ENCODE measurements at places on chromosomes 2 and 18.
A peak's percentile ranks its signal among the peaks of the same experiment; 100 is the strongest.

GRCh38 chr2:44918095-44918775 is 23.3 kb upstream of the SIX3 start:
- DNase-seq: peak; percentile 33

DNA sequence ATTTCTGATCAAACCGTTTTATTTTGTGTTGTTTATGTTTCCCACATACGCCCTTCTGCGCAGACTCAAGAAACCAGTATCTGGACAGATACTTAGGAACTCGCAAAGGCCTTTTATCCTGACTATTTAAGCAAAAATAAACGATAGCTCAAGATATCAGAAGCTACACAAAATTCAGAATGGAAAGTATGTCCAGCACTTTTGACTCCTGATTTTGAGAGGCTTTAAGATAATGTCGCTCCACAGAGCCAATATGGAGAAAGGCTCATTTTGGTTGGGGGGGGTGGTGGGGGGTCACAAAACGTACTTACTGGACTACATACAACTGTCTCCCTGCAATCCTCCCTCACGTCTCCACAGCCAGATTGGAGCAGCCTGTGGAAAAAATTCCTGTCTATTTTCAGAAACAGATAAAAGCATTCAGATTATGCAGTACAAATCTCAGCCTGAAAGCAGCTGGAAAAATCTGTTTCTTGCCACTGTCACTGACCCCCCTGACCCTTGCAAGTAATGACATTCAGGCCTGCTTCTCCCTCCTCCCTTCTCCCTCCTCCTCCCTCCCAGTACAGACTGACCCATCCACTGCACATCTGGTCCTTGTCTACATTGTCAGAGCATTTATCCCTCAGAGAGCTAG is 34.9 kb upstream of the LCLAT1 start:
- DNase-seq: no peak

DNA sequence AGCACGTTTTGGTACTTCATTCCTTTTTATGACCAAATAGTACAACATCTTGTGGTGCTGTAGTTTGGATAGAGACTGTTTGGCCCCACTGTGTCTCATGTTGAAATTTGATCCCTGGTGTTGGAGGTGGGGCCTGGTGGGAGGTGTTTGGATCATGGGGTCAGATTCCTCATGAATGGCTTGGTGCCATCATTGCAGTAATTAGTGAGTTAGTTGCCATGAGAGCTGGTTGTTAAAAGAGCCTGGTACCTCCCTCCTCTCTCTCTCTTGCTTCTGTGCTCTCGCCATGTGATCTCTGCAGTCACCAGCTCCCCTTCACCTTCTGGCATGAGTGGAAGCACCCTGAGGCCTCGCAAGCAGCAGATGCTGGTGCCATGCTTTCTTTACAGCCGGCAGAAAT is 50.9 kb downstream of the NCAPH start:
- DNase-seq: no peak

GRCh38 chr2:106020032-106020431 is 174.1 kb downstream of the UXS1 start:
- no peak for DNase-seq

- no peak for DNase-seq
Observed at GRCh38 chr2:191220671-191221070, 24.5 kb upstream of the MYO1B start.

GRCh38 chr2:167939514-167940345 is 307.7 kb downstream of the STK39 start:
- no peak for DNase-seq

GRCh38 chr2:110674620-110675555 is 3.0 kb downstream of the BUB1 start:
- DNase-seq: peak; percentile 5

DNA sequence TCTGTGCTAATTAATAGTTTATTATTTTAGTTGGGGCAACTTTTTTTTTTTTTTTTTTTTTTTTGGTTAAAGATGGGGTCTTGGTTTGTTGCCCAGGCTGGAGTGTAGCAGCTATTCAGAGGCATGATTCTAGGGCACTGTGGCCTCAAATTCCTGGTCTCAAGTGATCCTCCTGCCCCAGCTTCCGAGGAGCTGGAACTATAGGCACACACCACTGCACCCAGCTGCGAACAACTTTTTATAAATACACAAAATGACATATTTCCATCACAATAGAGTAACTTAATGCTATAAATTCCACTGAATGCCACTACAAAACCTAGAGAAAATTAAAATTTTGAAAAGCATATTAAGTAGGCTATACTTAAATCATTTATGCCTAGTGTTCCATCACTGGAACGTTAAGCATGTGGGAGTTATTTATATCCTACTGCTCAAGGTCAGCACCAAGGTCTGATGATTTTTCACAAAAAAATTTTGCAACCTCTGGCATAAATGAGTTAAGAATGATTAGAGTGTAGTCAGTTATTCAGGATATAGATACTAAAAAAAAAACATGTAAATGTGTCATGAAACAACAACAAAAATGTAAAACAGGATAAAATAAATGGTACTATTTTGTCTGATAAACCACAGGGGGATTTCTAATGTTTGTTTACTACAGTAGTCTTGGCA is 46.8 kb downstream of the GFPT1 start:
- DNase-seq: no peak

DNA sequence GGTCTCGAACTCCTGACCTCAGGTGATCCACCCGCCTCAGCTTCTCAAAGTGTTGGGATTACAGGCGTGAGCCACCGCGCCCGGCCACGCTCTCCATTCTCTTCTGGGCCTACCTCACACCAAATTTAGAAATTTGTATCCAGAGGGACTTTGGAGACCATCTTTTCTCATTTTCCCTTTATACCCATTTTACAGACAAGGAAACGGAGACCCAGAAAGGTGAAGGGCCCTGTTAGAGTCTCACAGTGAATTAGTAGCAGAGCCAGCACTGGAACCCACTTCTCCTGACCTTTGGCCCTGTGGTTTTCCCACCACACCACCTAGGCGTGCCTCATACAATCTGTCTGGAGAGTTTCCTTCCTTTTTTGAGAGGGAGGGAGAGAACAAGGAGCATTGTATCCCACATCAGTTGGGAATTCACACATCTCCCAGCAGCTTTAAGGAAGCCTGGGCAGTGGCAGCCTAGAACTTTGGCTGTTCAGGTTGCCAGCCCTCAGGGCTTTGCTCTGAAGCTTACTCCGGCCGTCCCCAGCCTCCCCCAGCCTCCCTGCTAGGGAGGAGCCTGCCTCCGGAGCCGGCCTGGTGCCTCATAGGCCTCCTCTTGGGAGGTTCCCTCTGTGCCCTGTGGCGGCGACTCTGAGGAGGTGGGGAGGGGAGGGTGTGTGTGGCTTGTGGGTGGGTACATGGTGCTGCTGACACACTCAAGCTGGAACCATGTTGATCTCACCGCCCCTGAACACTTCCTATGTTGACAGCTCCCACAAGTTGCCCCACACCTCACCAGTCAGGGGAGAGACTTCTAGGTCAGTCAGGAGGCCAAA is 13.8 kb downstream of the FOSL2 start:
- no peak for DNase-seq

- no peak for DNase-seq
Observed at GRCh38 chr18:80041424-80041823, 7.2 kb downstream of the RBFA start.

DNA sequence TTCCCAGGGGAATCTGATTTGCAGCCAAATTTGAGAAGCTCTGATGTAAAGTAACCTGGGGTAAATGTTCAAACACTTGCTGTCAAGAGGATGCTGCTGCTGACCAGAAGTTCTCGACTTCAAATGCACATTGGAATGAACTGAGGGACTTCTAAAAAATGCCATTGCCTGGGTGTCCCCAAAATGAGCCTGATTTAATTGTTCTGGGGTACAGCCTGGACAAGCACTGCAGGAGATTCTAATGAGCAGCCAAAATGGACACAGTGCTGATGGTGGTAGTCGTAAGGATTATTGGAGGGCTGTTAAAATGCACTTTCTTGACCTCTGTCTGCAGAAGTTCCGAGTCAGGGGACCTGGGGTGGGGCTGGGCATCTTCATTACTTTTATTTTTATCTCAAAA is 49.5 kb downstream of the LIPG start:
- DNase-seq: no peak

GRCh38 chr2:168185583-168186274 is 61.7 kb downstream of the STK39 start:
- no peak for DNase-seq

- no peak for DNase-seq
Observed at GRCh38 chr2:40027968-40028367, 248.9 kb upstream of the THUMPD2 start.

DNA sequence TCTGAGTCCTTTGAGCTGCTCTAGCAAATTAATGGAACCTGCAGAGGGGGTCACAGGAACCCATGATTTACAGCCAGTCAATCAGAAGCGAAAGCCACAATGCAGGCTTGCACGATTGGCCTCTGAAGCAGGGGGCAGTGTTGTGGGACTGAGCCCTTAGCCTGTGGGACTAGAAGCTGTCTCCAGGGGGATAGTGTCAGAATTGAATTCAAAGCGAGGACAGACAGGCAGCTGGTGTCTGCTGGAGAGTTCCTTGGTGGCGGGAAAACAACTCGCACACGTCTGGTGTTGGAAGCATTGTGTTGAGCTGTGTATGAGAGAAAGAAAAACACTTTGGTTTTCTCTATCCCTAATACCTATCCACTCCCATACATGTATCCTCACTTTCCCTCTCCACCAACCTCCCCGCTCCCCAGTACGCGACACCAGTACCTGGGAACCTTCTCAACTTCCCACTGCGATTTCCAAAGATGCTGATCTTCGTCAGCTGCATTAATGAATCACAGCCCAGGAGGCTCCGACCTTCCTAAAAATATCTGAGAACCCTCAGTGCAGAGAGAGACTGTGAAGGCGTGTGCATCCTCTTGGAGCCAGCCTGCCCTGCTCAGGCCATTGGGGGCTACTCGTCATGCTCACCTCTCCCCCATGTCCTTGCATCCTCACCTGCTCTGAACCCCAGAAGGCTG is 88.2 kb downstream of the HS1BP3 start:
- DNase-seq: no peak

- DNase-seq: no peak
Observed at GRCh38 chr2:386406-387103, 98.7 kb upstream of the ALKAL2 start.

- DNase-seq: no peak
Observed at GRCh38 chr2:178152542-178152941, 40.3 kb downstream of the RBM45 start.

- DNase-seq: no peak
Observed at GRCh38 chr2:30701782-30702181, 105.5 kb downstream of the CAPN13 start.

GRCh38 chr18:79640064-79640672 is 39.4 kb upstream of the CTDP1 start:
- no peak for DNase-seq

DNA sequence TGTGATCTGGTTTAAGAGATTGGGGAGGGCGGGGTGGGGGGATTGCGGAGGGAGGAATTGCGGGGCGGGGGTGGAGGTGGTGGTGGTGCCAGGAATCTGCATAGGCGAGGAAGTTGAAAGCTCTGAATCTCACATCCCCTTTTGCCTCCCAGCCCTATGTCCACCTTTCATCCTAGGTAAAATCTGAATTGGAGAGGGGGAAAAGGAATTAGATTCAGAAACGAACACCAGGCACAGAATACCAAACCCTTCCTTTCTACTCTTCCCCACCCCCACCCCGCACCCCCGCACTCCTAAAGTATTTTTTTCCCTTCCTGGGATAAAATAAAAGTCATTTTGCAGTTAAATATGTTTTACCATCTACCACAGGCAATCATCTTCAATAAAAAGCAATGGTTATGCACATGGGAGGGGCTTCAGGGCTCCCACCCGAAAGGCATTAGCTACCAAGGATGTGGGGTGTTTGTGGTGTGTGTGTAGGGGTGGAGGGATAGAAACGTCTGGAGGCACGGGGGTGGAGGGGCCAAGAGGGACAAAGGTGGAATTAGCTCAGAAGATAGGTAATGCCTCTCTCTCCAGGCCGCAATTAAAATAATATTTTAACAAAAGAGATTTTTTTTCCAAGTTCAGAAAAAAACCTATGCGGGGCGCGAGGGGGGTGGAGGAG is 1.8 kb downstream of the IGFBP5 start:
- no peak for DNase-seq

DNA sequence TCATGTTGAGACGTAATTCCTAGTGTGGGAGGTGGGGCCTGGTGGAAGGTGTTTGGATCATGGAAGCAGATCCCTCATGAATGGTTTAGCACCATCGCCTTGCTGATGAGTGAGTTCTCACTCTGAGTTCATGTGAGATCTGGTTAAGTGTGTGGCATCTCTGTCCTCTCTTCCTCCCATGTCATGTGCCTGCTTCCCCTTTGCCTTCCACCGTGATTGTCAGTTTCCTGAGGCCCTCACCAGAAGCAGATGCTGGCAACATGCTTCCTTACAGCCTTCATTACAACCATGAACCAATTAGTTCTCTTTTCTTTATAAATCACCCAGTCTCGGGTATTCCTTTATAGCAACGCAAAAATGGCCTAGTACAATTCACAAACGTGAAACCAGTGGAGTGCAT is 14.6 kb upstream of the MCM6 start:
- no peak for DNase-seq

Data from LoVo (cell line).